Esophagus mucosa (tissue), 1 donor: ENCODE measurements at places on chromosomes 3 and 15. TPM values are rescaled to one million over a fixed set of nuclear protein-coding genes. Genes with fewer than 3 reads are reported as not detected.
A peak's percentile ranks its signal among the peaks of the same experiment; 100 is the strongest.

GRCh38 chr3:127384717-127385539, 97.1 kb upstream of the PRR20G start:
- no peak for ATAC-seq

GRCh38 chr3:10470120-10471053, 35.0 kb downstream of the ATP2B2 start:
- no peak for ATAC-seq

DNA sequence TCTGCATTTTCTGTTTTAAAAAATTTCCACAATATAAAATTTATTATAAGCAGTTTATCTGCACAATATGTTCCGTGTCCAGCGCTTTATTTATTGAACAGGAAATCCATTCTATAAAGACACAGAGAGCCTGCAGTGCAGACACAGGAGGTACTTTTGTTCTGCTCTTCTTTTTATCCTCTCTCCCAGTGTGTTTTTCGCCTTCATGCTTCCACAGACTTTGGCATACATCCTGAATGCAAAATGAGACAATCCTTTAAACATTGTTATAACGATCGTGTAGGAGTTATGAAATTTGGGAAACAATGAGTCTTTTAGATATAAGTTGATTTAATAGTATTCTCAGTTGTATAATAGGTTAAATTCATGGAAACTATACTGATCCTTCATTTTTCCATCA, 749.2 kb downstream of the NAALADL2 start:
- ATAC-seq = no peak

Gene ZXDC
- total RNA-seq = 19.1 TPM

GRCh38 chr3:174488527-174488926, 370.6 kb upstream of the NAALADL2 start:
- ATAC-seq = no peak

- ATAC-seq = no peak
Observed at GRCh38 chr3:141104151-141104821, 53.1 kb downstream of the SPSB4 start.

- ATAC-seq = no peak
Observed at GRCh38 chr15:64800476-64800875, 25.0 kb downstream of the PIF1 start.

- ATAC-seq = no peak
Observed at GRCh38 chr3:1330107-1330506, 237.3 kb downstream of the CNTN6 start.

Gene DNAH12
- total RNA-seq = 0.08 TPM

GRCh38 chr3:139987908-139988307, 52.9 kb downstream of the CLSTN2 start:
- no peak for ATAC-seq

- ATAC-seq = no peak
Observed at GRCh38 chr15:35327789-35328188, 218.2 kb downstream of the DPH6 start.

Gene MST1
- total RNA-seq = 7.6 TPM

GRCh38 chr3:49158792-49159191, 7.3 kb downstream of the CCDC71 start:
- peak; percentile 6 for ATAC-seq

GRCh38 chr15:67731112-67731721, 94.1 kb upstream of the SKOR1 start:
- ATAC-seq = peak; percentile 91

GRCh38 chr3:17035033-17035432, 150.3 kb downstream of the PLCL2 start:
- no peak for ATAC-seq

GRCh38 chr15:75697523-75697922, 15.1 kb downstream of the CSPG4 start:
- no peak for ATAC-seq

DNA sequence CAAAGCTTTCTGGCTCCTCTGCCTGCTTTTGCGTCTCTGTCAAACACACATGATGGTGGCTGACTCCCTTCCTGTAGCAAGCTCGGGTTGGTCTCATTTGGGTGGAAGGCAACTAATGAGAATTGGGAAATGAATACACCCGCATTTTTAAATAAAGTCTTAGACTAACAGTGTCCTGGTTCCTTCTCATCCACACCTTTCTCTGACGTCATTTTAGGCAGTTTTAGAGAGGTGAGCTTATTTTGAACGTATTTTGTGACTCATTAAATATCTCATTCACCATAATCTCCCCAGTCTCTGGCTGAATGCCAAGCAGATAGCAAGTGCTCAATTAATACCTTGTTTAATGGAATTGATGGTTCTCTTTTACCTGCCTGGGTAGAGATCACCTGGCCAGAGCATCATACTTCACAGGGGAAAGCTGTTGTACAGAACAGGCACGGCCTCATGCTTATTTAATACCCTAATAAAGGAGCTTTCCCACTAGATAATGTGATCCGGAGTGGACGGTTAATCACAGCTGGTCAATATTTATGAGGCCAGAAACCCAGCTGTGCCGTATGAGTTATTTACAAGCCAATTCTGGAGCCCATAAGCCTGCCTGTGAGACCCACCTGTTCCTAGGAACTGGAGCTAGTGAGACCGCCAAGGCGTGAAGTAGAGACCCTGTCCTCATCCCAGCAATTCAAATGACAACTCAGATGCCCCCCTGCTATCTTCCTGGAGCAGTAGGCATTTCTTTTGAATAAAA, 149.7 kb upstream of the PROK2 start:
- no peak for ATAC-seq

GRCh38 chr3:152737021-152737908, 97.7 kb upstream of the P2RY1 start:
- ATAC-seq = peak; percentile 85

GRCh38 chr3:180983136-180983535, 6.4 kb downstream of the DNAJC19 start:
- ATAC-seq = no peak

Gene CHRD
- 0.84 TPM for total RNA-seq

DNA sequence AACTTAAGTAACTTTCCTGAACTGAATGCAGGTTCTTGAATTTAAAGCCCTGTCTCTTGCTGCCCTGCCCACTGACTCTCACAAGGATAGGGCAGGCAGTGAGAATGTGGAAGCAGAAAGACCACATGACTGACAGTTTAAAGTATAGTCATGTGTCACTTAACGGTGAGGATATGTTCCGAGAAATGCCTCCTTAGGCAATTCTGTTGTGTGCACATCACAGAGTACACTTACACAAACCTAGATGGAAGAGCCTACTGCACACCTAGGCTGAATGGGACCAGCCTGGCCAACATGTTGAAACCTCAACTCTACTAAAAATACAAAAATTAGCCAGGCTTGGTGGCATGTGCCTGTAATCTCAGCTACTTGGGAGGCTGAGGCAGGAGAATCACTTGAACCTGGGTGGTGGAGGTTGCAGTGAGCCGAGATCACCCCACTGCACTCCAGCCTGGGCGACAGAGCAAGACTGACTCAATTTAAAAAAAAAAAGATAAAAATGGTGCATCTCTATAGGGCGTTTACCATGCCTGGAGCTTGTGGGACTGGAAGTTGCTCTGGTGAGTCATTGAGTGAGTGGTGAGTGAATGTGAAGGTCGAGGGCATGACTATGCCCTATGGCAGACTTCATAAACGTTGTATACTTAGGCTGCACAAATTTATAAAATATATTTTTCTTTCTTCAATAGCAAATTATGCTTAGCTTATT, 18.9 kb upstream of the COPG1 start:
- peak; percentile 82 for ATAC-seq

Gene HRG
- 0.12 TPM for total RNA-seq

Gene GMNC
- total RNA-seq = not detected

- ATAC-seq = no peak
Observed at GRCh38 chr3:196238612-196239560, 22.6 kb downstream of the SLC51A start.

Gene TAGLN3
- not detected for total RNA-seq

DNA sequence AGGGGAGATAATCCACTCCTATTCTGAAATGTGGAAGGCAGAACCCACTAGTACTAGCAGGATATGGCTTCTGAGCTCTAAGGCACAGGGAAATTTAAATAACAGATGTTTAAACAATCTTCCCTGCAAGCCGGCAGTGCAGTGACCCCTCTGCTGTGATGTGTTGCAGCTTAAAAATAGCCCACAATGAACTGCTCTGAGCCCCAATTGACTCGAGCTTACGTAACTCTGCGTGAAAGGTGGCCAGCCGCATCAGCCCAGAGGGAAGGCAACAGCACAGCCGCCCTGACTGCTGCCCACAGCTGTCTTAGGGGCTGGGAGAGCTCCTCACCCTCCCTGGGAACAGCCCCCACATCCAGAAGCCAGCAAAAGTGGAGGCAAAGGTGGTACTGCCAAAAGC, 12.5 kb upstream of the CAMKV start:
- no peak for ATAC-seq

Gene ZNF860
- 2.9 TPM for total RNA-seq

DNA sequence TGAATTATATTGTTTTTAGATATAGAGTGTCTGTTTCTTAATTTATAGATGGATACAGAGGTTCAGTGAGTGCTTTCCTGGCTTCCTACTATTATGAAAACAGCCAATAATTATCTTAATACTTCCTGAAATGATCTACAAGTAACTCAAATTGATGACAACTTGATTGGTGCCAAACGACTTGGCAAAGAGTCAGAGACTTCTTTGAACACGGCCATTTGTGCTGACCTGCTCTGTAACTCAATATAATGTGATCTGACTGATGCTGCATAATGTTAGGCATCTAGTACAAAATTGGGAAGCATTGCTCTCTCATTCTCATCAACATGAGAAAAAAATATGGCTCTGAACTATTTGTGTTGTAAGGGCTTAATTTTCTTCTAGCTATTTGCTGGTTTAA, 193.9 kb downstream of the DIPK2A start:
- ATAC-seq = no peak
